ENCODE measurements at places on chromosomes 7 and 10. TPM values are rescaled to one million over a fixed set of nuclear protein-coding genes. Genes with fewer than 3 reads are reported as not detected.

The ITIH5 gene
- polyA plus RNA-seq = not detected

The EGR2 gene
- polyA plus RNA-seq = 0.10 TPM

The PHYHIPL gene
- not detected for polyA plus RNA-seq

The TAS2R41 gene
- polyA plus RNA-seq = not detected

The DYDC2 gene
- polyA plus RNA-seq = not detected

The PNLIPRP3 gene
- not detected for polyA plus RNA-seq

The TUBAL3 gene
- not detected for polyA plus RNA-seq

The PON1 gene
- polyA plus RNA-seq = not detected

The RGR gene
- not detected for polyA plus RNA-seq

The ACTR3C gene
- 2.1 TPM for polyA plus RNA-seq

The NYAP1 gene
- not detected for polyA plus RNA-seq

The GRID1 gene
- polyA plus RNA-seq = not detected

The TRIM50 gene
- polyA plus RNA-seq = not detected

The TYW1 gene
- 22.3 TPM for polyA plus RNA-seq

The RPEL1 gene
- polyA plus RNA-seq = not detected

The C1GALT1 gene
- 72.6 TPM for polyA plus RNA-seq

The VSTM4 gene
- polyA plus RNA-seq = 0.07 TPM

The LIPF gene
- not detected for polyA plus RNA-seq

The OPN4 gene
- polyA plus RNA-seq = not detected

The HOXA6 gene
- not detected for polyA plus RNA-seq

The TYSND1 gene
- polyA plus RNA-seq = 24.3 TPM

The MMP21 gene
- polyA plus RNA-seq = not detected

The FAM3C gene
- polyA plus RNA-seq = 12.4 TPM

The CREB5 gene
- not detected for polyA plus RNA-seq

The ADRB1 gene
- polyA plus RNA-seq = 0.08 TPM

The ANXA8L1 gene
- polyA plus RNA-seq = not detected

The MEOX2 gene
- polyA plus RNA-seq = not detected

The SEMA3D gene
- not detected for polyA plus RNA-seq

The ERVW-1 gene
- polyA plus RNA-seq = not detected

The CLDN3 gene
- not detected for polyA plus RNA-seq

The HOXA3 gene
- polyA plus RNA-seq = not detected

The CTBP2 gene
- 3.1 TPM for polyA plus RNA-seq

The HGF gene
- not detected for polyA plus RNA-seq

The ANKRD61 gene
- 0.21 TPM for polyA plus RNA-seq

The ST8SIA6 gene
- not detected for polyA plus RNA-seq

The SLC37A3 gene
- 8.6 TPM for polyA plus RNA-seq

The ZNF273 gene
- polyA plus RNA-seq = 4.6 TPM

The PLEKHS1 gene
- polyA plus RNA-seq = not detected

The ADIRF gene
- polyA plus RNA-seq = not detected

The POLR2J2 gene
- polyA plus RNA-seq = 3.0 TPM

The PTN gene
- not detected for polyA plus RNA-seq

The MMRN2 gene
- 0.11 TPM for polyA plus RNA-seq

The FGFR2 gene
- polyA plus RNA-seq = not detected
